NCI-H524 (cell line): ENCODE measurements at places on chromosomes 3 and 15.
A peak's percentile ranks its signal among the peaks of the same experiment; 100 is the strongest.

DNA sequence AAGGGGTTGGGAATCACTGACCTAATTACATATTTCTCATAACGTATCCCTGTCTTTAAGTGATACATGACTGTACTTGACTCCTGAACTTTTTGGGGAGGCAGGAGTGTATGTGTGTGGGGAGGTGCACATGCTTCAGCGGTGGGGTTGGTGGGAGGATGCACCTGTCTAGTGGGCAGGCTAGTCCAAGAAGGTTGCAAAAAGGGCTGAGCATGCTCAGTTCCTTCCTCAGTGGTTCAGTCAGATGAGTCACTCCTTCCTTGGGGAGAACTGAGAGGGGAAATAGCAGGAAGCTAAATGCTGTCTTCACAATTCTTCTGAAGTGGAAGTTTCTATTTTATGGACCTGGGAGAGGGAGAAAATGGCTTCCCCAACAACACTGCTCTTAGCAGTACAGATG is 24.6 kb upstream of the AP4E1 start:
- no peak for DNase-seq

DNA sequence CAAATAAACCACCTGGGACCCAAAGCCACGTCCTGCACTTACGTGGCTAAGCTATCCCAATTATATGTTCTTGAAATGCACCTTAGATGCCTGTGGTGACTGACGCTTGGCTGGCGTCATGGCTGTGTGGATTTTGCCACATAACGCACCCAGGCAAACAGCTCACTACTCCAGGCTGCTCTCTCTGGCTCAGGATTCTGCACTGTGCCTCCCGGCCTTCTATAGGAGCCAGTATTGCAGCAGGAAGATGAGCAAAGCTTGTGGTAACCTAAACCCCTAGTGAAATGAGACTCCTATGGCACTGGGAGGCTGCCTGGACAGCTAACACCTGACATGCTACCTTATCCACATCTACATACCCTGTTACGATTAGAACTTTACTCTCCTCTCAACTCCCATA is 179.3 kb downstream of the THRB start:
- no peak for DNase-seq

DNA sequence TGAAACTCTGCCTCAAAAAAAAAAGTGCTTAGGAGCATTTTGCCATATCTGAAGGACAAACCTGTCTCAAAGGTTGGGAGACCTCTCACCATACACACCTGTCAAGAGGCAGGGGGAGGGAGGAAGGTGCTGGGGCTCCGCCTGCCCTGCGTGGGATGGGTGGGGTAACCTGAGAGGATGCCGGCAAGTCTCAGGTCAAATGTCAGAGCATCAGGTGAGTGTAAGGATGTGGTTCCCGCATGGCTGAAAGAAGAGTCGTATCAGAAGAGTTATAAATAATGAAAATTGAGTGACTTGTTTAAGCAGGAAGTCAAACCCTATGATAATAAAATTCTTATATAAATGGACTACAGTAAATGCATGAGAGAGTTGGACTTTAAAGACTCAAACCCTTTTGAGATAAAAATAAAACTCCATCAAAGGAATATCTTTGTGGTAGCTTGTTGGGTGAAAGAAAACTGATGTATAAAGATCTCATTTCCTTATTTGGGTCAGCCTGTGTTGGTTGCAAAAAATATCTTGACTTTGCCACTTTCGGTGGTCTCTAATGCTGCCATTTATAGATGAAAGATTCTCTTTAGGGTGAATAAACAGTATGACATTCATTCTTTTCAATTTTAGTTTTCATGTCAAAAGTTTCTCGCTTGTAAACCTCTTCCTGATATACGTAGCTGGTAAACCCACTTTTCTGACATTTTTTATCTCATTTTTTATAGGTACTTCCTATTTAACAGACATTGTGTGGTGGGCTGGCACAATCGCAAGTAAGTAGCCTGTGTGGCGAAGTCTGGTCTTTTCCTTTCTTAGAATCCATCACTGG is 23.8 kb downstream of the NIPA1 start:
- no peak for DNase-seq

DNA sequence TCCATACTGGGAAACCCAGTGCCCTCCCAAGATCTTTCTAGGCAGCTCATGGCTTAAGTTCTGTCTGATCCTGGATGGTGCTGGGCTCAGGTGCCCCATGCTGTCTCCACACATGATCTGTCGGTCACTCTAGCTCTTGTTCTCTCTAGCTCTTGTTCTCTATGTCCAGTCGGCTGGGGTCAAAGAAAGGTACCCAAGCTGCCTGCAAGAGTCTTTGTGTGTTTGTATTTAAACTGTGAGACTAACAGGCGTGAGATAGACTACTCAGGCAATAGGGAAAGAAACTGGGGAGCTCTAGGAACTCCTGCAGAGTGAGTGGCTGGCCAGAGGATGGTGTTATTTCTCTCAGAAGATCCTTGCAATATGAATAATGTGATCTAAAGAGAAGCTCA is 40.2 kb downstream of the GPR156 start:
- peak; percentile 70 for DNase-seq

GRCh38 chr3:57173687-57174086 is 8.5 kb upstream of the IL17RD start:
- DNase-seq, result no peak

DNA sequence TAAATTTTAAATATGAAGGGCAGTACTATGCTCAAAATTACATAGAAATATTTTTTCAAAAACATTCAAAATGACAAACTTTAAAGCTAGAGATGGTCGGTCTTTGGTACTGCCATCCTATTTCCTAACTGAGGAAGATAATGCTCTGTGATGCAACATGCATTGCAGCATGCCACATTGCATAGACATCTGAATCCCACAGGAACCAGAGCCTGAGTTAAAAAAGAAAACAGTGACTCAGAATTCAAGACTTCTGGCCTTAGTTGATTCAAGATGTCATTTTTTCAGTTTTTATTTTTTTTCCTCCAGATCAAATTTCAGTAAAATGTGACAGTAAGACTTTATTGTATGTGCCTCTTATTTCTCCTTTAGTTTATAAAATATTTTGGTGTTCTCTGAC is 33.1 kb downstream of the TP63 start:
- DNase-seq, result no peak

DNA sequence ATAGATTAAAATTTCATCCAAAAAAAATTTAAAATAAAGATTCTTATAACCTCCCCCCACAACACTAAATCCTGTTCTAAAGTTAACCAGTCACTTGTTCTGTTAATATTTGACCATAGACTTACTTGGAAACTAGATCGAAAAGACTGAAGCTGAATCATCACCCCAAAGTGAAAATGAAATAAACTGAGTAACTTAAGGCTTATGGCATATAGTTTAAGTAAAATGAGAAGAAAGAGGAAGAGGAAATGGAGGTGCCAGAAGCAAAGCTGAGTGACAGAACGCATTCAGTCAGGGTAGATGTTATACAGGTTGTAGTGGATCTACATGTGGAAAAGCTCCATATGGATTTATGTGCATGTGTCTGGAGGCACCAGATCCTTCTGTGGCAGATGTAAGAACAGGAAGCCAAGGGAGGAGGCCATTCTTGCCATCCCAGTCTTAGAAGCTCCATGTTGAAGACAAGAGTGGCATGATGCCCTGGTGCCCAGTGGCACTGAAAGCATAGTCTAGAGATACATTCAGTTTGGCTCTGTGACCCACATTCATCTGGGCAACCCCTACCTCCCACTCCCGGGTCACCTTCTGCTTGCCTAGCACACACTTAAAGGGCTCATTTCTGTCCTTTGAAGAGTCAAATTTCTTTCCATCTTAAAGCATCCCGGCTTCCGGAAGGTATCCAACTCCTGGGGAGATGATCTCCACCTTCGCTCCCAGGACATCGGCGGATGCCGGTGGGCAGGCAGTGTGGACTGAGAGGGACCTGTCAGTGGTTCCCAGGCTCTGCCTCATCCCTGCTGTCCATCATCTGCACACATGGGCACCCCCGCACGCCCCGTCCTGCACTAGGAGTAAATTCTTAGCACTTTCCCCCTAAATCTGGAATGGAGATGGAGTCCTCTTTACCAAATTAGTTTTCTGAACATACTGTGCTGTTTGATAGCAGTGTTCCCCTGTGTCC is 90.8 kb downstream of the NEO1 start:
- no peak for DNase-seq
